Astrocyte of the cerebellum (primary cell): ENCODE measurements at places on chromosomes 1 and 21.

DNA sequence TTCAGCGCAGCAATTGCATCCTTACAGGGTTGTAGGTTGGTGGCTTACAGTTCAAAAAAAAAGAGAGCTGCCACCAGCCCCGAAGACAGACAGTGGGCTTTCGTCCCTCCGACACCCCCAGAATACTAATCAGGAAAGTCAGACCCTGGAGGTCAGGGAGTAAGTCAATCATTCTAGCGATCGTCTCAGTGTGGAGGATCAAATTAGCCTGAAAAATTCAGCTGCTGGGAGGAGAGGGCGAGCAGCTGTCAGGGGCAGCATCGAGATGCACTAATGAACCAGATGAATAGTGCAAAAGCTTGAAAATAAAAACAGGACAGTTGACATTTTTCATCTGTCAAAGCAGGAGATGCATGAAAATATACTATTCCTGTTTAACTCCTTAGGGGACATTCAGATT lies 138.4 kb downstream of the NEK7 start:
- DNase-seq, result no peak

GRCh38 chr1:160206036-160206389 lies 829 bp downstream of the PEA15 start:
- DNase-seq, result no peak

- DNase-seq, result no peak
Observed at GRCh38 chr1:115854005-115854404, 13.1 kb upstream of the NHLH2 start.

DNA sequence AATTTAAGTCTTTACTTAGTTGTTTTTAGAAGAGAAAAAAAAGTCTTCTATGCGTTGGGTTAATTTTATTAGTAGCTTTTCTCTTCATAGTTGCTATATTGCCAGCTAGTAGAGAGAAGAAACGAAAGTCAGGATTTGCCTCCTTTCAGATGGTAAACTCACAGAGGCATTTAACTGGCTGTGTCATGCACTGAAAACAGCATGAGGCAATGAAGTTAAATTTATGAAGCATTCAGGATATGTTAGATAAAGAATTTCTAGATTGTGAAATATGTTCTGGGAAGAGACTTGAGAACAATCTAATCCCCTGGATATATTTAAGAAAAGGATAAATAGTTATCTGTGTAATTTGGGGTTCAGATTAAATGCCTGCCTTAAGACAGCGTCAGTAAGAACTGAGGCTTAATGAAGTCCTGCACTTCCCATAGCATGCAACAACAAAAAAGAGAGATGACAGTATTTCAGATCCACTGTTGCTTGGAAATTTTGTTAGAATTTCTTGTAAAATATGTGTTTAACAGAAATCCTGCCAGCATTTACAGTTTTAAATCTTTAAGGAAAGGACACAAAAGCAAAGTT lies 1.7 kb downstream of the ANGPTL1 start:
- DNase-seq, result peak; percentile 8

DNA sequence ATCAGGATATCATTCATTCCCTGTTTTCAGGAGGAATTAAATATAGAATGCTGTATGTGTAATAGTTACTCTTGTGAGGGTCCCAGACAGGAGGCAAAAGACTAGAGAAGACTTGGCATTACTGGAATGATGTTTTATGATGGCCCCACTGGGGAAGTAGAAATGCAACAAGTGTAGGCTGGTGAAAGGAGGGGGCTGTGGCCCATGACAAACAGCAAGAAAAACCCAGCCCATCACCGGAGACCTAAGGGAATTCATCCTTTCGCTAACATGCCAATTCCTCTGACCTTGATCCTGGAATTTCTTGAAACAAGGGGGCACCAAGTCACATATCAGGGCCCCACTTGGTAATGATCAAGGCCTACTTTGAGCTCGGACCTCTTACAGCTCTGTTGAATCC lies 5.5 kb upstream of the IFNGR2 start:
- no peak for DNase-seq

GRCh38 chr1:23103001-23103889 lies 65.4 kb downstream of the LUZP1 start:
- no peak for DNase-seq

DNA sequence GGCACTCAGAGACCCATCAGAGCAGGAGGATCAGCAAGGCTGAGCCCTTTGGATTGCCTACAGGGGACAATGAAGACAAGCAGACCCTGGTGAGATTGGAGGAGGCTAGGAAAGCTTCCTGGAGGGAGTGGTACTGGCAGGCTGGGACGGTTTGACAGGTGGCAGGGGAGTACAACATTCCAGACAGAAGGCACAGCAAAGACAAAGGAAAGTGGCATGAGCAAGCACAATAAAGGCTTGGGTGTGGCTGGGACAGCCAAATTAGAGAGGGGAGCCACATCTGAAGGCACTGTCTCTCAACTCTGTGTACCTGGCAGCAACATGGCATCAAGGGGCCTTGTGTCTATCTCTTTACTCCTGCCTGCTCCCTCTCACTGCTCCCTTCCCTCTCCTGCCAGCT lies 38.2 kb downstream of the DMAP1 start:
- no peak for DNase-seq

DNA sequence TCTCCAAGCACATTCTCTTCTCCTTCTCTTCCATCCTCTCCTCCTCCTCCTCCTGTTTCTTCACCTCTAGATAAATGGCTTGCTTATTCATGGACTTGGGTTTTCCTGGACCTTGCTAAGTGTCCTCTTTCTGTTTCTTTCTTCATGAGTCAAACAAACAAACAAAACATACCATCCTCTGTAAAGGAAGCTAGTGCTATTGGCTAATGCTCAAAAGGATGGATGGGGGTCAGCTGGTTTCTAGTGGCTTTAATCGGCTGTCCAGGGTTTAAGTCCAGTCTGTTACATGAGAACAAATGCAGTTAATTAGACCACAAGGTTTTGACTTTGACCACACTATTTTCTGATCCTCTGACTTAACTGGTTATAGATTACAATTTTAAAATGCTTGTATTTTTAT lies 83.8 kb upstream of the TSPAN2 start:
- DNase-seq, result no peak

DNA sequence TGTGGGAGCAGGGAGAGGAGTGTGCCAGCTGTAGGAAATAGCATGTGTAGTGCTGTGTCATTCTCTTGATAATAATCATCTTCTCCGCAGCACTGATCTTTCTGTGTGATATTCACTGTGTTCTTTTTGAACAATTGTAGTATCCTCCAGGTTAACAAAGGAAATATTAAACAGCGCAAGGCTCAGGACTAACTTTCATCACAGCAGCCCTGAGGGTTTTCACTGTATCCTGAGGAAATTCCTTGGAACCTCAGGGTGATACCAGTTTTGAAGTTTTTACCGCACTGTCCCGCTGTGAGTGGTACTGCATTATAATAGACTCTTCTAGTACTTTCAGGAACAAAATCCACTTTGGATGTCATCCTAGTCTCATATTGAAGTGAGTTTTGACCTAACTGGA lies 228.4 kb upstream of the COA6 start:
- DNase-seq, result no peak

DNA sequence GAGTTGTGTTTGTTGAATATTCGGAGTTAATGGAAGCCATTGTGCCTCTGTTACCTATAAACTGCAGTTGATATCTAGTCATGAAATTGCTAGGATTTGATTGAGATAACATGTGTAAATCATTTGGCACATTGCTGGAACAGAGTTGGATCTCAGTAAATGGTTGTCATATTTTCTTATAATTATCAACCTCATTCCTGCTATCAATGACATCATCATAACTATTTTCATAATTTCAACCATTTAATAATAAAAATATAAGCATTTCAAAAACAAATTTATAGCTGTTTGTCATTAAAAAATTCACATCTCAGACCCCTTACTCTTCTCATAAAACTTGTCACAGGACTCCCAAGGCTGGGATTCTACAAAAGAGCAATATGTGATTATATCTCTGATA lies 133.4 kb downstream of the PTGER3 start:
- no peak for DNase-seq

DNA sequence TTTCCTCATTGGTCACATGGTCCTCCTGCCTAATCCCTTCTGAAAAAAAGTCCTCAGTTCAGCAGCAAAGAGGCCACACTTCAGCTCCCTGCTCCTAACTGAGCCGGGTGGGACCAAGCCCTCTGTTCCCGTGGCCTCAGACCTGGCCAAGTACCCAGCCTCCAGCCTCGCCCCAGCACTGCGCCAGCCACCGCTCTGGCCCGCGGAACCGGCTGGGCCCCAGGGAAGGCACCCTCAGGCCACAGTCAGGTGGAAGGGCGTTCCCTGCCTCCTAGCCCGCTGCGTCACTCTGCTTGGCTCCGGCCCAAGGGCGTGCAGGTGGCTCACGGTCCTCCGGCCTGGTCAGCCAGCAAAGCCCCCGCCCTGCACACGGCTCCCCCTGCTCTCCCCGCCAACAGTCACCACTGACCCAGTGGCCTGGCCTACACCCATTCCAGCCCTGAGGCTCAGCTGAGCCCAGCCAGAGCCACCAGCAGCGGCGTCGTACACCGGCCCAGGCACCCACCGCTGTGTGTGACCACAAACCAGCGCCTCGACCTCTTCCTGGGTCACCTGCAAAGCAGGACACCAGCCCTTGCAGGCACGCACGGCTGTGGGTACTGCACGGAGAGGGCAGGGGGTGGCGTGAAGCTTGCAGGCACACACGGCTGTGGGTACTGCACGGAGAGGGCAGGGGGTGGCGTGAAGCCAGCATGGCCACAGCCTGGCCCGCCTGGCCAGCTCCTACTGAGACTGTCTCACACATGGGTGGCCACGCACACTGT lies 19.4 kb downstream of the NADK start:
- DNase-seq, result no peak

DNA sequence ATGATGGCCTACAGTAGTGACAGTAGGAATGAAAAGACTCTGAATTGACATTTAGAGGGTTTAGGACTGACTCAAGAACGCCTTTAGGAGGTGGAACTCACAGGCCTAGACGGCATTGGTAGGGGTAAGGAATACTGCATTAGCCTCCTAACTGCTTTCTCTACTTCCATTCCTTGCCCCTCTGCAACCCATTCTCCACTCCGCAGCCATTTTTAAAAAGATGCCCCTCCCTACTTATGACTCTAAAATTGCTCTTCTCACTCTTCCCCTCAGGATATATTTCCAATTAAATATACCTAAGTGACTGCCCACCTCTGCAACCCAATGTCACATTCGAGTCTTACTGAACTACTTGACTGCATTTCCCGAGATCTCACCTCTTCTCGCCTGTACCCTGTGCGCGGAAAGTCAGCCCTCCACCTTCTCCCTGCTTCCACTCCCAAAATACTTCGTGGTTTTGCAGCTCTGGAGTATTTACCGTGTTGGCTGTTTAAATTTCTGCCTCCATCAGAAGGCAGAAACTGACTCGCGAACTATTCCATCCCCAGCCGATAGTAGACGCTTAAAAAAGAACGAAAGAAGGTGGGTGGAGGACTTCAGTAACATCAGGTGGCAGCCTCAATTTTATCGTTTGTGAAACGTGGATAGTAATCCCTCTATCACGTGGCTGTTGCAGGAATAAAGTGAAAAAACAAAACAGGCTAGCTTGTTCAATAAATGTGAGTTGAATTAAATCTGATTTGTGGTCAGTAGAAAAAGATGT lies 1.1 kb upstream of the YBX1 start:
- DNase-seq, result no peak

- DNase-seq, result no peak
Observed at GRCh38 chr1:153945131-153945794, 1.3 kb downstream of the DENND4B start.

DNA sequence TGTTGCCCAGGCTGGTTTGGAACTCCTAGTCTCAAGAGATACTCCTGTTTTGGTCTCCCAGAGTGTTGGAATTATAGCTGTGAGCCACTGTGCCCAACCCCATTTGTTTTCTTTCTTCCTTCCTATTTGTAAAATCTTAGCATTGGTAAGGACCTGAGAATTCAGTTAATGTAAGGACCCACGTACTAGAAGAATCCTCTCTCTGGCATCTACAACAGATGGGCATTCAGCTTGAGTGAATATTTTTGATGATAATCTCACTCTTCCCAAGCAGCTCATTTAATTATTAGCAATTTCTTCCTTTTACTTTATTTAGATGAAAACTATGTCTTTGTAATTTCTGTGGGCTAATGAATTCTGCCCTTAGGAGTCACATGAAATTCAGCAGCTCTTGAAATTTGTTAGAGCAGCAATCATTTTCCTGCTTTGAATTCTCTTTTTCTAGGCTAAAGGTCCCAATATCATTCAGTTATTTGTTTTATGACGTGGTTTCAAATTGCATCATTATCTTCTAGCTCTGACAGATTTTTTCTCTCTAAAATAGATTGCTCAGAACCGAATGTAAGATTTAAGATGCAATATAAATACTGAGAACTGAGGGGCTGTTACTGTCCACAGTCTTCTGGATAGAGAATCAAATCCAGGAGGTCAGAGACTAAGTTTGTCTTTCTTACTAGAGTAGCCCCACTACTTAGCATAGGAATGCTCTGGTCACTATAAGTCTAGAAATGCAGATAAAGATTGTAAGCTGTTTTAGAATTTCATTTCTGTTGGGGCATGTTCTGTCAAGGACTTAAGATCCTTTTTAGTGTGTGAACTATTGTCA lies 59.4 kb downstream of the EPB41 start:
- no peak for DNase-seq

DNA sequence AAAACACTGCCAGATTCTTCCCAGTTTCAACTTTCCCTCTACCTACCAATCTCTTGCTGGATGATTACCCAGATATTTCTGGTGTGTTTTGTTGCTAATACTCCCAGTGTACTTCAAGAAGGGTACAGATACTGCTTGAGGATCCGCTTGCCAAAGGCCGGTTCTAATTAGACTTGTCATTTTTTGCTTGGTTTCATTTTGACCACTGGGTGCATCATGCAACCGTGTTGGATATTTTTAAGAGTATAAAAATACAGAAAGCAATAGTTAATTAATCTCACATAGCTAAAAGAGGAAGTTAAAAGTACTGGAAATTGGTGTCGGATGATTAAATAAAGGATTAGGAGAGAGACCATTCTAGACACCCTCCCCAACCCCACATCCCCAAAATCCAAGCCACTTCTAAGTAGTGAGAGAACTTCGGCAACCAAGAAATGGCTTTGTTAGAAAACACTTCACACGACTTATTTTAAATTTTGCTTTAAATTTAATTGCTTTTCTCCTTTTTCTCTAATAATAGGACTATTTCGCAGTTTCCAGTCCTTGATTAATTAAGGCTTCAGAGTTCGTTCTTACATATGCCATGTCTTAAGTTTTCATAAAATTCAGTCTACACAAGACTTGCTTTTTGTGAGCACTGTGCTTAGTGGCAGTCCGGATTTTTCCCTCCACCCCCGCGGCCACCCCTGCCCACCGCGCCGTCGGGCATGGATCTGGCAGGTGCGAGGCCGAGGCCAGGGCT lies 2.5 kb upstream of the CDKN2C start:
- DNase-seq, result no peak

DNA sequence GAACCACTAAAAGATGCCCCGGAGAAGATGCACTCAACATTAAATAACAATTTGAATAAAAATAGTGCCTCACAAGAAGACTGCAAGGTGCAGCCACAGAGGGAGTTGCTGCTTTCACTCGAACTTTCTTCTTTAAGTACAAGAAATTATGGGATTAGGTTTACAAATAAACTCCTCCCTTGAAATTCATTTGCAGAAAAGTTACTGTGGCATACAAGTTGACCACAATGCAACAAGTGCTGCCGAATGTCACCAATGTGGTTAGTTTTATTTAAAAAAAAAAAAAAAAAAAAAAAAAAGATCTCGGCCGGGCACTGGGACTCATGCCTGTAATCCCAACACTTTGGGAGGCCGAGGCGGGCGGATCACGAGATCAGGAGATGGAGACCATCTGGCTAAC lies 76.8 kb upstream of the RAB4A start:
- DNase-seq, result no peak

GRCh38 chr1:108034396-108034795 lies 69.4 kb upstream of the VAV3 start:
- DNase-seq, result no peak

- DNase-seq, result no peak
Observed at GRCh38 chr1:24759492-24759891, 14.2 kb downstream of the CLIC4 start.
